Right forelimb (tissue), 1 donor: ENCODE measurements at places on chromosomes 11 and 22.

DNA sequence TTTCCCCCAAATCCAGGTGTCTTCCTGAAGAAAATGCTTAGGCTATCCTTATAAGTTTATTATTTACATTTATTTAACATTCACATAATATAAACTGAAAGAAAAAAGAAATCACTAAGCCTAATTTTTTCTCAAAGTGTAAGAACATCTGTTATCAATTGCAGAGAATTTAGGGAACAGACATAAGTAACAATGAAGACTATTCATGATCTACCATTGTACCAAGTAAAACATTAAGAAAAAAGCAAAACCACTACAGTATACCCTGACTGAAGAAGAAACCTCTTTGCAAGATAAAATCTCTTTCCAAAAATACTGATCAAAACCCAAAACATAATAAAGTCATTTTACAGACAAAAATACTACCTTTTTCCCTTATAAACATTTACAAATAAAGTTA lies 60.5 kb downstream of the NUP98 start:
- no peak for DNase-seq

GRCh38 chr11:86592659-86593451 lies 79.6 kb downstream of the ME3 start:
- DNase-seq = no peak

DNA sequence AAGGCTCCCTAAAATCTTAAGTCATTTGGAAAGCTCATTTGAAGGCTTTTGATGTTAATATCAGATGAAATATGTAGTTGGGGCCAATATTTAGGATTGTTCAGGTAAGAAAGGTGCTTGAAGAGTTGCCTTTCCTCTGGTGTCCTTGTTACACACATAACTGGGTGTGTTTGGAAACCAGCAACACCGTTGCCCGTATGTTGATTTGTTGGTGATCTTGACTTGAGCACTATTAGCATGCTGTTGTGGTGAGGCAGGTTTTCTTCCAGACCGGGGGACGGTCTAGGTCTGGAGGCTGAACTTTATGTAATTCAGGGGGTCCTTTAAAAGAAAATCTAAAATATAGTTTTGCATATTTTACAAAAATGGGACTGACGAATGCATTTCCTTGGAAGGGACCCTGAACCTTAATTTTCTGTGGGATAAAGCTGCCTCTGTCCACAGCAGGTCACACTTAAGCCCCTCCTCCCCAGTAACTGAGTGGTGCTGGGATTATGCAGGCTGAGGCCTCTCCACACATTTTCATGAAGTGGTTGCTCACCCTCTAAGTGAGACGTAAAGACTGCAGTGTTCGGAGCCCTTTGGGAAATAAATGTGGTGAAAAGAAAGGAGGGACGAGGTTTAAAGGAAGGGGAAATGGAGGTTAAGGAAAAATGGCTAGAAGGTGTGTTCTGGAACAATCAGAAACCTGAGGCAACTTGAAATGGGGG lies 1.8 kb downstream of the YWHAH start:
- no peak for DNase-seq

GRCh38 chr11:42161886-42162285 lies 702.4 kb upstream of the LRRC4C start:
- DNase-seq = no peak

DNA sequence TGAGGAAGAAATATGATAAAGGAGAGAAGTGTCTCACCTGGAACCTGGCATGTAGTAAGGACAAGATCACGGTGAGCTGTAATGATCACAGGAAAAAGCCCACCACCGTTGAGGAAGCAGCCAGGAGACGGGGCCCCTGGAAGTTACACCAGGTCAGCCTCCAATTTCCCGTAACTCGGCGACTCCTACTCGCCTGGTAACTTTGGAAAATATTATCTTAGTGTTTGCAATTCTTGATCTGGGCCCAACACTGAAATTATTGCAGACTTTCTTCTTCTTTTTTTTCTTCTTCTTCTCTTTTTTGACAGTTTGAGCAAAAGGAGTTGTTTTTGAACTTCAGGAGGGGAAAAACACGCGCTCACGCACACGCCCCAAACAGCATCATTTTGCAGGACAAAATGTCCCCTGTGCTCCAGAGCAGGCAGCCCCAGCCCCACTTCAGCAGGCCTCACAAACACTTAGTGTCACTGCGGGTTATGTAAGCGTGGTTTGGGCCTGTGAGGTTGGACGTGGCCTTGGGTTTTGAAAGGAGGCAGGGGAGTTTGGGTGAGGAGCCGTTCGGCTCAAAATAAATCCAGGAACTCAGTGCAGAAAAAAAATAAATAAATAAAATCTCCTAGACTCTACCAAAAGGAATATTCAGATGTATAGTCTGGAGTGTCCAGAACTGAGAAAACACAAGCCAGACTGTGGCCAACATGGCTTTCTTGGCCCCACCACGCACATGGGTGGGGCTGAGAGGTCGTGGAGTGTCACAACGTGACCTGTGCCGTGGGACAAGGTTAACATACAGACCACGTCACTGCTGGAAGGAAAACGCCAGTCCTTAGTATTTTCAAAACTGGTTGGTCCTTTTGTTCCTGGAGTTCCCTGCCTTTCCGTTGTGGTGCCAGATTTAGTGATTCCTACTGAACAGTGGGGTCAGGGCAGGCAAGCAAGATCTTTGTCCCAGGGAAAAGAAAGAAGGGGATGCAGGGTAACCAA lies 26.3 kb upstream of the MN1 start:
- DNase-seq = no peak

DNA sequence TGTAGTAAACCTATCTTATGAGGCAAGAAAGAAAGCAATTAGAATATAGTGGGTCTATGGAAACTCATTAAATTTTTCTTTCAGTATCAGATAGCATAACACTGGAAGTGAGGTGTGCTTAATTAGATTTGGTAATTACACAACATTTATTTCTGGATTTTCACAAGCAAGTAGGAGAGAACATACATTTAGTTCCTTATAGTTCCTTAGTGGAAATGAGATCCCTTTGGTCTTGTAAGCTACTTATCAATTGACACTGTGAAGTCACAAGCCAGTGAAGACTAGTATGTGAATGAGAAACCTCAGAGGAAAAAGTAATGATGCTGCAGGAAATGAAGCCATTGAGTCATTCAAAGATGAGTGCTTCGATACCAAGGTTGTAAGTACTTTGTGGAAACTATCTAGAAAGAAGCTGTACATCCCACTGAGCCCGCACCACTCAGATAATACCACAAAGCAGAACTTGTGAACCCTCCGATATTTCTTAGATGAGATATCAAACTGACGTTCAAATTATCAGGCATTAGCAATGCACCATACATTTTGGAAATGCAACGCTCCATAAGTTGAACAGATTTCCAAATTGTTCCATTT lies 53.5 kb downstream of the ENTHD1 start:
- no peak for DNase-seq

- no peak for DNase-seq
Measured at GRCh38 chr22:48265000-48265625, 1502.7 kb downstream of the TBC1D22A start.

DNA sequence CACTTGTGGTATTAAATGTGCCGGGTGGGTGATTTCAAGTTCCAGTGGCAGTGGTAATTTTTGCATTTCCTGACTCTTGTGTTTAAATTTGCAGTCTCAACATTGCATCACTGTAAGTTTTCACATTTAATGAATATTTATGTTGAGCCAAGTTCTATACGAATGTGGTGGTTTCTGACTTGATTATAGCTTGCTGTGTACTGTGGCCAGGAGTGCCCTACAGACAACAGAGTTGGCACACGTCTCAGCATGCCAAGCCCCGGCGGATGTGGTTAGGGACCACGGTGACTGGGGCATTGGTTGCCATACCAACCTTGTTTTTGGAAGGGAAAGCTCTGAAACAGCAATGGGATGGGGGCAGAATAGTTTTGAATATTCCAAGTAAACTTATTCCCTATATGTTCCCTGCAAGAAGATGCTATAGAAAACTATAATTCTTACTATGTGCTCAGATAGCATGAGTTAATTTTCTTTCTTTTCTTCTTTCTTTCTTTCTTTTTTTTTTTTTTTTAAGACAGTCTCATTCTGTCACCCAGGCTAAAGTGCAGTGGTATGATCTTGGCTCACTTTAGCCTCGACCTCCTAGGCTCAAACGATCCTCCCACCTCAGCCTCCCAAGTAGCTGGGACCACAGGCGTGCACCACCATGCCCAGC lies 16.0 kb downstream of the ZNRF3 start:
- no peak for DNase-seq
